Left renal pelvis (tissue), 4 donors: ENCODE measurements at places on chromosomes 16 and 17. TPM values are rescaled to one million over a fixed set of nuclear protein-coding genes. Genes with fewer than 3 reads are reported as not detected.

DNA sequence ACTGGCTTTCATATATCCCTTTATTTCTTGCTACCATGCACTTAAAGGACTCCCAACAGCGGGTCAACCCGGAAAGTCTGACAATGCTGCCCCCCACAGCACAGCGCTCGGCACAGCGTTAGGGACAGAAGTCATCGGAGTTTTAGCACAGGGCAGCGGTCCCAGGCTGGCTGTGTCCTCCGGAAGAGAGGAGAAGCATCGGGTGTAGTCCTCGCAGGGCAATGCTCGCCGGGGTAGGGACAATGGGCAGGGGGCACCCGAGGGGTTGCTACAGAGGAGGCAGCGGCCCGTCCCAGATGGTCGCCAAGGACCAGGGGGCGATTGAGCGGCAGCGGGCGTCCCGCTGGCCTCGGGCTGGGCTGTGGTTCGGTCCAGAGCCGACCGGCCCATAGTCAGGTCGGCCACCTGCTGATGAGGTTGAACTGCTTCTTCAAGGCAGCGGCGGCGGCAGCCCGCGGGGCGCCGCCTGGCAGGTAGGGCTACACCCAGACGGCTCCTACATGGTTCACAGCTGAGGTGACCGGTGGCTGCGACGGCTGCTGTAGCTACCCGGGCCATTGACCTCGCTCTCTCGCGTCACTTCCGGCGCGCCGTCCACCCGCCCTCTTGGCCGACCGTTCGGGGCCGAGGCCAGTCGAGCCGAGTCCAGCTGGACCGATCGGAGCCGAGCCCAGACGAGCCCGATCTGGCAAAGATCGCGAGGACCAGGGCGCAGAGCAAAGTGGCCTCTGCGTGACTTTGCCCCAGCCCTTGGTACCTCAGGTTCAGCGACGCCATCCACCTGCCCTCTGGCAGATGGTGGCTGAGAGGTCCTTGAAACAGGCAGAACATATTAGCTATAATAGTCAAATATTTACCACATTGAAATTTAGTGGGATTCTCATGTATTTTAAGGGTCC lies 4.7 kb upstream of the LCMT1 start:
- peak; percentile 74 for DNase-seq

- no peak for DNase-seq
Measured at GRCh38 chr17:69945698-69946185, 129.3 kb upstream of the KCNJ16 start.

DNA sequence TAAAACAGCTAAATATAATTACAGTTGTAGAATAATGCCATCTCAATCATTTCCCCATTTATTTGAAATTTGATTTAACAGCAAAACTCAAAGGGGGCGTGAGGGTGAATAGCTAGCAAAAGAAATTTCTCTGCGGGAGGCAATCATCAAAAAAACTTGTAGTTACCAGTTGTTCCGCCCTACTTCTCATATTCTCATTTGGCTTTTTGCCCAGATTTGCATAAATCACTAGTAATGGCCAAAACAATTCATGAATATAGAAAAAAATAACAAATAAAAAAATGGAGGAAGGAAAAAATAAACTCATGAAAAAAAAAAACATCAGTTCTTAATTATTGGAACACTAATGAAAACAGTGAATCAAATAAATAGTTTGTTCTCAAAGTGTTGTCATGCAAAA lies 722.6 kb upstream of the KIF2B start:
- no peak for DNase-seq

DNA sequence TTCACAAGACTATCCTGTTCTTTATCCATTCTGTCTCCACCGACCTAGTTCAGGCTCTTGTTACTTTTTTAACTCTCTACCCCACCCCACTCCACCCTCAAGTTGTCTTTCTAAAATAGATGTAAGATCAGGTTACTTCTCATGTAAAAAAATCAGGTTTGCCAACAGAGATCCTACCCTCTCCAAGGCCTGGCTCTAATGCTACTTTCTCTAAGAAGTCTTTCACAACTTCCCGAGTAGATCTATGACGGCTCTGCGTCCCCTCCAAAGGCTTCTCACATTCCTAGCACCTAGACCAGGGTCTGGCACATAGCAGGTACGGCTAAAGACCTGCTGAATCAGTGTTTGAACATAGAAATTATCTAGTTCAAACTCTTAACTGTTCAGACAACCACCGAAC lies 14.1 kb upstream of the ITGAE start:
- DNase-seq: no peak

DNA sequence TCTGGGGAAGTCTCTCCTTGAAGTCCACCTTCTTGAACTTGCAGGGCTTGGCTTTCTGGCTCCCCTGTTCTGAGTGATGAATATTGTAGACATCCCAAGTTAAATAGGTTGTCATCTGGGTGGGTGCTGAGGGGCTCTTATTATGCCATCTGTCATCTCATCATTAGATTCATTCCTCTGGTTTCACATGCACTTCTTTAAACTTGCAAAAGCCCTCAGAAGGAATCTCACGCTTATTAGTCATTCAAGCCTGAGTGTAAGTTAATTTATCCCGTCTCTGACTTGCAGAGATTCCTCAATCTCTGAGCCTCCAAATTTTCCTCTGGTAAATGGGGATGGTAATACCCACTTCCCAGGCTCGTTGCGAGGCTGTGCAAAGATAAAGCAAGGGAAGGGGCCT lies 5.7 kb downstream of the MGAT5B start:
- no peak for DNase-seq

- DNase-seq: no peak
Measured at GRCh38 chr16:73228649-73229048, 180.7 kb upstream of the ZFHX3 start.

BRIP1 gene
- polyA plus RNA-seq: 8.3 TPM

DNA sequence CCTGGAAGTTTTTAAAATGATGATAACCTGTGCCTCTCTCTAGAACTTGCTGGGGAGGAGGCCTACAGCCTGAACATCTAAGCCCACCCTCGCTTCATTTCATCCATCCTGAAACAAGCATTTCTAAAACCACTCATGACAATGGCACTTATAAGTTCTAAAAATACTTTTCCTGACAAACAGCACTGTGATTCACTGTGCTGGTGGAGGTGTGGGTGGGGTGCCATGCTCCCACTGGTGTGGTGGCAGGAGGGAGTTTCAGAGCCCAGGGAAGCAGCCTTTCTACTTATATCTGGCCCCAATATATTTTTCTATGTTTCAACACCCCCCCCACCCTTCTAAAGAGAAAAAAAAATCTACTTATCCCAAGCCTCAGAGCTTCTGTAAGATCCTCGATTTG lies 52.6 kb downstream of the RAB11FIP4 start:
- DNase-seq: no peak

CD79B gene
- 2.9 TPM for polyA plus RNA-seq

- no peak for DNase-seq
Measured at GRCh38 chr16:66324815-66325515, 41.5 kb upstream of the CDH5 start.
